ENCODE measurements at places on chromosomes 2 and 18.

DNA sequence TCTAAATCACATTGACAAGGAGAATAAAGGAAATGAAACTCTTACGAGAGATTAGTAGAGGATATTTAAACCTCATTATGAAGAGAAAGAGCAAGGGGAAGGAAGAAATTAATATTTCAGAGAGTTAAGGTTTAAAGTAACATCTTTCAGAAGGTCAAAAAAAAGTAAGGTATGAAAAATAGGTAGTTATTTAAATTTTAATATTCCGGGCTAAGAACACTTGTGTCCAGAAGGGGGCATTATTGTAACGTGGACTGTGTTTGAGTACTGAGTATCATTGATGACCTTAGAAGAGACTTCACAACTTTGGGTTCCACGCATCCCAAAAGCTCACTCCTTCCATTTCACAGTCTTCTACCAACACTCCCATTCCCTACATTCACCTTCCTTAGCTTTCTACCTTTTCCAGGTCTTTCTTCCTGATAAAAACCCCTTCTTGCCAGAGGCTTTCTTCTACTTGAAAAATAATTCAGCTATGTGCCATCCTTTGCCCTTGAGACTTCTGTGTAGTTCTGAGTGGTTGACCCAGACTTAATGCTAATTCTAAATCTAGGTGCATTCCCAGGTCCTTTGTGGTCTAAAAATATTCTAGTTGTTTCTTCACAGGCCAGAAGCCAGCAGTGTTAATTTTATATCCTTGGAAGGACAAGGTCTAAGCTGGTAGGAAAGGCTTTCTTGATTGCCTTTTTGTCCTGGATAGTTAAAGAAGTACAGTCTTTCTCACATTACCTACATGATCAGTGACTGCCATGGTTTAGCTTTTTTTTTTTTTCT lies 16.5 kb downstream of the DYNC1I2 start:
- no peak for DNase-seq

DNA sequence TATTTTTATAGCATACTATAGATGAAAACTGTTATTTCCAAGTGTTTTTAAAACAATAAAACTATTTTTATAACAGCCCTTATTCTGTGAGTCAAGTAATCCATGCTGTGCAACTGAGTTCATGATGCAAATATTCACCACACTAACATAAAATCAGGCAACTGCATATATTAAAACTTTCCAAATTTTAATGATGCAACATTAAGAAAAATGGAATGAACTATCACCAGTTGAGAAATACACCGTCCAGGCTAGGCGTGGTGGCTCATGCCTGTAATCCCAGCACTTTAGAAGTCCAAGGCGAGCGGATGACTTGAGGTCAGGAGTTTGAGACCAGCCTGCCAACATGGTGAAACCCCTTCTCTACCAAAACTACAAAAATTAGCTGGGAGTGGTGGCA lies 114.5 kb downstream of the CDH2 start:
- no peak for DNase-seq

- no peak for DNase-seq
These were observed 286.9 kb downstream of the TMX3 start for GRCh38 chr18:68427951-68428401.

GRCh38 chr2:222518570-222519381 lies 94.4 kb downstream of the SGPP2 start:
- no peak for DNase-seq

DNA sequence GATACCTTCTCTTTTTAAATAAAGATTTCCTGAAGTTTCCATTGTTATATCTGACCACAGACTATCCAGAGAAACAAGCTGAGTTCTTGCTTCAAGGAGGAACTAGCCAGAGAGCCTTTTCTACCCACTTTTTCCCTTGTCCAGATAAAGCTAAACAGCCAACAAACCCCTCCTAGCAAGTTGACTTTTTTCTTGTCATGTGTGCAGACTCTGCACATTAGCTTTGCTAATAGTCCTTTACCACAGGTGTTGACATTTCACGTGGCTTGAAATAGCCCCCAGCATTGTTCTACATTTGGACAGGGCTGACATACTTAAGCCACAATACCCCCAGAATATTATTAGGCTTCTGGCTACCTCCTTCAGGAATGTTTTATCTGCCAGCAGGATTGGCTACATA lies 40.7 kb downstream of the PCBP1 start:
- no peak for DNase-seq

- DNase-seq = no peak
These were observed 20.5 kb downstream of the RND3 start for GRCh38 chr2:150466741-150467620.

GRCh38 chr18:48796491-48797205 lies 154.1 kb downstream of the SMAD7 start:
- DNase-seq = peak; percentile 25

GRCh38 chr2:57726294-57726693 lies 320.3 kb upstream of the VRK2 start:
- DNase-seq = no peak

GRCh38 chr2:65549257-65549627 lies 116.8 kb upstream of the SPRED2 start:
- DNase-seq = no peak

- no peak for DNase-seq
These were observed 112.6 kb upstream of the MCFD2 start for GRCh38 chr2:47028171-47028570.

GRCh38 chr2:2635025-2635528 lies 304.0 kb upstream of the MYT1L start:
- no peak for DNase-seq

DNA sequence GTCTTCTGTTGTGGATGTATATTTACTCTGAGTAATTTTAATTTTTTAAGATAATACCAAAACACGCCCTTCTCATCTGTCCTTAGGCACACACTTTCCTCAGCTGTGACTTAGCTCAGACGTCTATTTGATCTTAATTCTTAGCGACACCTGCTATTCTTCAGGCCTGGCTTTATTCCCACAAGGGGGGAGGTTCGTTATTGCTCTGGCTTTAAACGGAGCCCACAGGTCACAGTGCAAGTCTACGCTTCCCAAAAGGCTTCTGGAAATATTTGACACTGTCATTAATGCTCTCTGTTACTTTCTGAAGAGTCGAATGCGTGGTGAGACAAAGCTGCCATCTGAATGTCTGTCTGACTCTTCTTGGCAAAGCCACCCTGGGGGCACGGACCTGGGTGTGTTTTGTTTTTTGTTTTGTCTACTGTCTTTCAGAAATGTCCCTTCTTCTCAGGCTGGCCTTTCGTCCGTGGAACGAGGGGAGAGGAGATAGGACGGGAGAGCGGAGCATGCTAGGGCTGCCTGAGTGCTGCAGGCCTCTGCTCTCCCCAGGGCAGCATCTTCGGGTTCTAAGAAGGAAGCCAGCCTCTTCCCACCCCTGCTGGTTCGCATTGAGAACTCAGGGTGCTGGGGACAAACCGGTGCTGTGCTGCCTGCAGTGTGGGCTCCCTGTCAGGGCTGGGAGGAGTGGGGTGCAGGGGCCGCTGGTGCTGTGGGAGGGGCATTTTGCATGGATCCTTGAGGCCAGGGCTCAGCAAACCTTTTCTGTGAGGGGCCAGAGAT lies 61.9 kb downstream of the ASAP2 start:
- DNase-seq = no peak

DNA sequence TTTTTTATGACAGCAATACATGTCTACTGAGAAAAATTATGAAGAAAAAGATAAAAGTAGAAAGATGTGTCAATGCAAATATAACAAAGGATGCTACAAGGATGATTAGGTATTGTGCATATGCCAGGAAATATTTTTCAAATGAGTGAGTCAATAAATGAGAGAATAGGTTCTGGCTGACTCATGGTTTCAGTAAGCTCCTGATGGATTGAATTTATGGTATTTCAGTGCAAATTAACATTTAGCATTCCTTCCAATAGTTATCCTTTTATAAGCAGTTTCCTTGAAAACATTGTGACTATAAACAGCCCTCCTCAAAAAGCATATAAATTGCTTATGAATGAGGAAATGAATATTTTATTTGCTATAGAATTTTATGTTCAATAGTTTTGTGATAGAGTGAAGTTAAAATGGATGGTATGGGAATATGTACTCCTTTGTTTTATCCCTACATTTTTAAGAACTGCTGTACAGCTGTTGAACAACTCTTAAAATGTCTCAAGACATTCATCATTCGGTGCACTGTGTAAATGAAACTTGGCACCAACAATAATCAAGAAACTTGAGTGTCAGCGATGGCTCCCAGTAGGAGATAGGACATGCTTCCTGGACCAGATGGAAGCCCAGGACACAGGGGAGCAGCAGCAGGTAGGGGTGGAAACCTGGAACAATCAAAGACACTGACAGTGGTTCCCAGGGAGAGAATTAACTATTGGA lies 144.7 kb downstream of the PMAIP1 start:
- no peak for DNase-seq

DNA sequence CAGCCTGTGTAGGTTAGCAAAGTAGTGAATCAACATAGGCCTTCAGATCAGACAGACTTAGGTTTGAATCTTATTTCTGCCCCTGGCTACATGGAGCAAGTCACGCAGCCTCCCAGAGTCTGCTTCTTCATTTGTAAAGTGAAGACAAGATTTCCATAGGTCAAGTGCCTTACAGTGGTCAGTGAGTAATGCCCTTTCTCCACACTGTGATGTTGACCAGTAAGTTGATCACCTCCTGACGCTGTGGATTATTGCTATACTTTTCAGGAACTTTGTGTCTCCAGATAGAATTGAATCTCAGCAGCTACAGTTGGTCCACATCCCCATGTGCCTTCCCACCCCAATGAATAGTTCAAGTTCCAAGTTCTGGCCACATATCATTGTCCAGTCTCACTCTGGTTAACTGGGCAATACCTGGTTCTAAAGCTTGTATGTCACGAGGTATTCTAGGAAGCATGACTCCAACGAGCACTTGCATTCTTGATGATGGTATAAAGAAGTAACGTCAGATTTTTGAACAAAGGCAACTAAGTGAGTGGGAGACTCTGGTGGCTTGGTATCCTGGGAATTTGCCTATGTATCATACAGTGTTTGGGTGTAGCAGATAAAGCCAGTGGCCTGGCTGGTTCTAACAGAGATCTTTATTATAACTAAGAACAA lies 2.1 kb upstream of the CLIP4 start:
- DNase-seq = no peak

DNA sequence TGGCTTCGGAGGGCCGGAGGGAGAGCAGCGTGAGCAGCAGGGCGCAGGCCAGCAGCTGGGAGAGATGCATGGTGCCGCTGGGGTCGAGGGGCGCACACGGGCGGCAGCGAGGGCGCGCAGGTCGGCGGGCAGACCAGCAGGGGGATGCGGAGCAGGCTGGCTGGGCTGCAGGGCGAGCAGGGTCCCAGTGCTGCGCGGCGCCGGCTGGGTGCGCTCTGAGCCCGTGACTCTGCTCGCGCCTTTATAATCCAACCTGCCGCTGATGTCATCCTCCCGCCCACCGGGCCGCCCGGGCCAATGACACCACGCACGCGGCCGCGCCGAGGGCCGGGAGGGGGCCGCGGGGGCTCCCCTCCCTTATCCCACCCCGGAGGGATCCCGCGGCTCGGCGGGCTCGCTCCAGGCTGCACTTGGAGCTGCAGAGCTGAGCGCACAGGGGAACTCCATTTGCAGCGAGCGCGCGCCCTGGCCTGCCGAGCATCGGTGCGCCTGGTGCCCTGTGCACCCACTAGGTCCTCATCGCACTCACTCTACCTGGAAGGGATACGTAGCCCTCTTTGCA lies at the start of gene NPPC:
NPPC (minus strand) TSS at position 217 of the 562 bp plus-strand sequence; CDS start at position 70, 147 bp downstream.
- DNase-seq = peak; percentile 62

GRCh38 chr18:48910972-48911545 lies 39.7 kb downstream of the SMAD7 start:
- no peak for DNase-seq

DNA sequence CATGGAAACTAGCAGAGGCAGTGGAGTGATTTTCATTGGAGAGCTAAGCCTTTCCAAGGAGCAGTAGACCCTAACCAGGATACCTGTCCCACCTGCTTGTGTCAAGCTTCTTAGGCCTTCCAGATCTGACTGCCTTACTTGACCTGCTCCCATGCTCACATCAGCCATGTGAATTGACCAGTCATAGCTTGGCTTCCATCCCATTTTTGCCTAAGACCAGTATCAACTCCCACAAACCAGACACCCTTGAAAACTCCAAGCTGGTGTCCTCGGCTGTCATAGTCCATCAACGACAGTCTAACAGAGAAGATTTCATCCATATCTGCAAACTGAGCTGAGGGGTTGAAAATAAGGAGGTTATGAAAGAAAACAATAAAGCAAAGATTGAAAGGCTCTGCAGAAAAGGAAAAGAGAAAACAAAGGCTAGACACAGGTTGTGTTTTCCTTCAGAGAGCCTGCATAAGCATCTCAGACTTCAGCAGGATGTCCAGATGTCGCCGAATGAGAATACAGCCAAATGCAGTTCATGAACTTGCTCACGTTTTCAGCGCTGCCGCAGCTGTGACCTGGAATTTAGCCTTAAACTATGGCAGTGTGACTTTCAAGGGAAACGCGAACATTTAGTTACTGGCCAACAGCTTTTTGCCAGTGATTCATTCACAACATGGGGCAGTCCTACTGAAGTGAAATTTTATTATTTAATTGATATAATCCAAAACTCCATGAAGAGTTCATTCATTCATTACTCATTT lies 868.1 kb upstream of the ID2 start:
- no peak for DNase-seq

DNA sequence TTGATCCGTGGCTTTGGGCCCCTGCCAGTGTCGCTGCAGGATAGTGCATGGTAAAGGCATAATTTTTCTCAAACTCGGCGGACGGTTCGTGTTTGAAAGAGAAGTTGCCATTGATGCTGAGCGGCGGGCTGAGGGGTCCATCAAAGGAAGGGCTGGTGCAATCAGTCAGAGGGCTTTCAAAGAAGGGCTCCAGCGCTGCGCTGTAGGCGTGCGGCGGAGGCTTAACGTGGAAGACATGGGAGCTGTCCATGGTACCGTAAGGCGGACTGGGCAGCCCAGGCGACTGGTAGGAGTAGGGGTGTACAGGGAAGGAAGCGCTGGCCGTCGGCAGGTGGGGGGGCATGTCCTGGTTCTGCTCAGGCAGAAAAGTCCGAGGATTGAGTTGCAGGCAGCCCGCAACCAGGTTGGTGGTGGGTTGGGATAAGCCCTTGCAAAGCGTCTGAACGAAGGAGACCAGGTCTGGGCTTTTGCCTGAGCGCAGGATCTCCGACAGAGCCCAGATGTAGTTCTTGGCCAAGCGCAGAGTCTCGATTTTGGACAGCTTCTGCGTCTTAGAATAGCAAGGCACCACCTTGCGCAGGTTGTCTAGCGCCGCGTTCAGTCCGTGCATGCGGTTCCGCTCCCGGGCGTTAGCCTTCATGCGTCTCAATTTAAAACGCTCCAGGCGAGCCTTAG lies 2.3 kb downstream of the NEUROD1 start:
- DNase-seq = peak; percentile 62

- DNase-seq = no peak
These were observed 153.3 kb downstream of the EML6 start for GRCh38 chr2:54876764-54877163.

DNA sequence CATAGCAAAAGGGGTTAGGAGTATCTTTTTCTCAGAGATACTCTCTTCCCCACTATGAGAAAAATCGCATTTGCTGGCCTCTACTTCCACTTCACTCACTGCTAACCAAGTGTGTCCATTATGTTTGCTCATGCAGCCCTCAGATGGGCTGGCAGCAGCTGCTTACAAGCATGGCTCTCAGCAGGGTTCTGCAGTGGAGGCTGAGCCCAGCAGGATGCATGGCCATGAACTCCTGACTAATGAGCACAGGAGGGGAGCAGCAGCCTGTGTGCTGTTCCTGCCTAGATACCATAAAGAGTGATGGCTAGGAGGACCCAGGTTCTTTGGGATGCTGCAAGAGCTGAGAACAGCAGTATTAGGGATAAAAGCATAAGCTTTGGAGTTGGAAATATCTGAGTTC lies 316.9 kb upstream of the THSD7B start:
- no peak for DNase-seq

Data from natural killer cell treated with Interleukin-12 subunit alpha and Interleukin-12 subunit beta and Interleukin-15 and Interleukin-18, amount 100 ng/mL, for 72 hours (primary cell).